ENCODE measurements at places on chromosomes 4 and X. TPM values are rescaled to one million over a fixed set of nuclear protein-coding genes. Genes with fewer than 3 reads are reported as not detected.

DNA sequence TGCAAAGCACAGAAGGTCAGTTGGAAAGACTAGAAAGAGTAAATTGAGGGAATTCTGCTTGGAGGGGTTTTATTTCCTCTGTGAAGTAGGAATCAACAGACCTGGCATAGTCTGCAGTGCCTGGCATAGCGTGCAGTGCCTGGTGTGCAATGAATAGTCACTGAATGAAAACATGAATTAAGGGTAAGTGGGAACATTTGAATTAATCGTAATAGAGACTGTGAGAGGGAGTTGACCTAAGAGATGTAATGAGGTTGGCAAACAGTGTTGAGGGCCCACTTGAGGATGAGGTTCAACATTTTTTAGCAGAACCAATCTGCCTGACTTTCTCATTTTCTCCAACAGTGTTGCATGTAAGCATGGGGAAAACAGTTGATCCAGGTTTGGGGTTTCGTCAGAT, 377.2 kb upstream of the FTHL17 start:
- no peak for DNase-seq

DNA sequence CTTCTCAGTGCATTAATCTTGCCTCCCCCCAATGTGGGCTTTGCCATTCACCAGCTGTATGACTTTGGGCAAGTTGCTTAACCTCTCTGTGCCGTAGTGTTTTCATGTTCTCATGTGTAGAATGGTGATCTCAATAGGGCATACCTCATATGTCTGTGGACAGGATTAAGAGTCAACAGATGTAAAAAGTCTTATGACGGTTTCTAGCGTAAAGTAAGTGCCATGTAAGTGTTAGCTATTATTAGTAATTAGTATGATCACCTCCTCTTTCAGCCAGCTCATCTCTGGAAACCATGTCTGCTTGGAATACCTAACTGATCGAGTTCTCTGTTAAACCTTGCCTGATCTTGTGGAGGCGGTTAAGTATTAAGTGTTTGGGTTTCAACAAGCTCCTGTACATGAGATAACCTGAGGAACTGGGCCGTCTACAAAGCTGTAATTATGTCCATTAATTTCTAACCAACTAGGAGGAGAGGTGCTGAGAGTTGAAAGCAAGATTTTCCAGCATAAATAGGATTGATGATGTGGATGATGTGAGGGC, 66.3 kb downstream of the TSC22D3 start:
- DNase-seq, result no peak

DNA sequence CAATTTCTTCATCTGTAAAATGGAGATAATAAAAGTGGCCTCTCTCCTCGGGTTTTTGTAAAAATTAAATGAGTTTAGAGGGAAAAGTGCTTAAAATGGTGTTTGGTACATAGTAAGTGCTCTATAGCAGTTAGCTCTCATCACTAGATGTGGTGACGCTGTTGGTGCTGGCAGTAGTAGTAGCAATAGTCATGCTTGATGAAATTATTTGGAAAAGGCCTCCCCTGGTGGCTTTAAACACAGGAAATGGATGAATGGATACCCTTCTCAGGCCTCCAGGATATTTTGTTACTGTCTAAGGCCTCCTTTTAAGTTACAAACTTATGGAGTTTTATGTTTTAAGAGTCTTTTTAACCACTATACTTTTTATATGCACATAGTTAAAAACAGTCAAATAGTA, 142.9 kb downstream of the CBR4 start:
- no peak for DNase-seq

DNA sequence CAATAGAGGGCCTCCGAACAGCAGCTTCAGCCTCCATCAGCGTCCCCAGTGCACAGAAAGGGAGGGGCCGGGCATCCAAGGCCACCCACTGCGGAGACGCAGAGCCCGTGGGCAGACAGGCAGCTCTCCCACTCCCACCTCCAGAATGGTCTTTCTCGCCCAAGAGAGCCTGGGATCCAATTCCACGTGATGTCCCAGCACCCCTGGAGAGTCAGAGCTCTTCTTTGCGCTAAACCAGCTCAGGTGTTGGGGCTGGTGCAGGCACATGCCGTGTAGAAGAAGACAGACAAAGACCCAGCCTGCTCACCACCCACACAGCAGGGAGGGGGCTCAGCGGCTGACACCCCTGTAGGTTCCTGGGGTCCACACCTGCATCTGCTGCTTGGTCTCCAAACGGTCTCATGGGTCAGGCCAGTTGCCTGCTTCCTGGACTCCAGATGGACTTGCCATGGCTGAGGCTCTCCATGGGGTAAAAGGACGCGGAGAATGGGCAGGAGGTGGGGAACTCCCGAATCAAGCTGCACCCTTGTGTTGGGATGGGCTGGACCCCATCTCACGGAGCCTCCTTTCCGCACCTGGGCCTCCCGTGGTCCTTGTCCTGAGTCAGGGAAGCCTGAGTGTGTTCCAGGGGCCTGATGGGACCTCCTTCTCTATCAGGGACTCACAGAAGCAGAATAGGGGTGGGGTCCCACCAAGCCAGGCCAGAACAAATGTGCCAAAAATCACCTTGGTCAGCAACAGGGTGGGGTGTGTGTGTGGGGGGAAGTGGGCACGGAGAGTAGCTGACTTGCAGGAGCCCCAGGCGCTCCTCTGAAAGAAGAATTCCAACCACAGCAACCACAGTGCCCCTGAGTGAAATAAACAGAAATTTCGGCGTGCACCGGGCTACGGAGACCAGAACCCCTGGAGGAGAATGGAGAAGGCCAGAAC, 11.6 kb upstream of the ASMTL start:
- DNase-seq, result no peak

DNA sequence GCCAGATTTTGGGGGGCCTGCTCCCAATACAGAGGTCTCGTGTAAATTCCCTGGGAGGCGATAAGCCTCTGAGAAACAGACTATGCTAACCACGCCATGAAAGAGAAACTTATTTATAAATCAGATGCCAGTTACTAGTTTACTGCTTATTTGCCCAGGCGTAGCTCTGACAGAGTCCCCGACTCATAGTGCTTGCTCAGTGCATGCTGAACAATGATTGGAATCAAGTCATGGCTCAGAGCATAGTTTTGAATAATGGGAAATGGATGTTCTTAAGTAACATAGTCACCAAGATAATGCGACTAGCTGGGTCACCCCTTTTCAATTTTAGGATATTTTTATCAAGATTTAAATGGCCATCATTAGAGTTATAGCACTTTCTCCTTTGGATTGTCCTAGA, 39.9 kb downstream of the HTT start:
- DNase-seq, result no peak

DNA sequence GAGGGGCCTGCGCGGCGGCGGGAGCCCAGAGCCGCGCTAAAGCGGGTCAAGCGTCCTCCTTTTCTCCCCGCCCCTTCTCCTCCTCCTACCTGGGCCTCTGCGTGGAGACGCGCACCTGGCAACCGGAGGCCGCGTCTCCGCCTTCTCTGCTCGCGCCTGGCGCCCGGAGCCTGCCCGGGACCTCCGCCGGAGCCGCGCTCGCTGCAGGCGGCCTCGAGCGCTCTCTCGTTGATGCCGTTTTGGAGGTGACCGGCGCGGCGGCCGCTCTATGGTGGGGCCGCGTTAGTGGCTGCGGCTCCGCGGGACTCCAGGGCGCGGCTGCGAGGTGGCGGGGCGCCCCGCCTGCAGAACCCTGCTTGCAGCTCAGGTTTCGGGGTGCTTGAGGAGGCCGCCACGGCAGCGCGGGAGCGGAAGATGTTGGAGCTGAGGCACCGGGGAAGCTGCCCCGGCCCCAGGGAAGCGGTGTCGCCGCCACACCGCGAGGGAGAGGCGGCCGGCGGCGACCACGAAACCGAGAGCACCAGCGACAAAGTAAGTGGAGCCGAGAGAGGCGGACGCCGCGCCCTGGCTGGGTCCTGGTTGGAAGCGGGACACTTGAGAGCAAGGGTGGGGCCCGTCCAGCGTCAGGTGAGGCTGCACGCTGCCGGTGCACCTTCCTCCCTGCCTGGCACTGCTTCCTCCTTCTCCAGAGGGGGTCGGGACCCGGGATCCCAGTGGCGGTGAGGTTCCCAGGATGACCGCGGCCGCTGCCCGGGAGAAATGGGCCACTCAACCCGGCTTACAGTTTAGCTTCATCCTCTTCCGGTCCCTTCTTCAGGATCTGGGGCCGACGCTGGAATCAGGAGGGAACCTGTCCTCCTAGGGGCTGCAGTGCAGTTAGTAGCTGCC, at the start of gene CDS1:
Gene CDS1 (plus strand): TSS at position 140 of the 888 bp plus-strand sequence. CDS start 275 bp downstream, at position 415.
- no peak for DNase-seq

- no peak for DNase-seq
Observed at GRCh38 chr4:69697536-69698242, 44.6 kb upstream of the UGT2A1 start.

DNA sequence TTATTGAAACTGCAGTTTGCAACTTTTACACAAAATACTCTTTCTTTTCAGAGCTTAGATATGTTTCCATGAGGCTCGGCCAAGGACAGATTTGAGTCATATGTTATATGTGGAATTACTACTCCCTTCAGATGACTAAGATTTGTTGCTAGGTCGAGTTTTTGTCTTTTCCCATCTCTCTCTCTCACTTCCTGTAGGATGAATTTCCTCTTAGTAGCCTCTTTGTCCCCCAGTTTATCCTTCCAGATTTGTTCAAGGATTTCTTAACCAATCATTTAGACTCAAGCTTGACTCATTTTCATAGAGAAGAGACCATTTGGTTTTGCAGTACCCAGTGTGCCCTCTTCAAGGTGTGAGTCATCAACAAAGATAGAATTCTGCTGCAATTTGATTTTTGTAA, 209.2 kb downstream of the GLUD2 start:
- no peak for DNase-seq

- DNase-seq, result no peak
Observed at GRCh38 chrX:56029188-56029587, 203.0 kb upstream of the KLF8 start.

GRCh38 chr4:2432991-2433530, 14.3 kb downstream of the CFAP99 start:
- no peak for DNase-seq

- no peak for DNase-seq
Observed at GRCh38 chr4:8547912-8548730, 32.1 kb upstream of the GPR78 start.

DNA sequence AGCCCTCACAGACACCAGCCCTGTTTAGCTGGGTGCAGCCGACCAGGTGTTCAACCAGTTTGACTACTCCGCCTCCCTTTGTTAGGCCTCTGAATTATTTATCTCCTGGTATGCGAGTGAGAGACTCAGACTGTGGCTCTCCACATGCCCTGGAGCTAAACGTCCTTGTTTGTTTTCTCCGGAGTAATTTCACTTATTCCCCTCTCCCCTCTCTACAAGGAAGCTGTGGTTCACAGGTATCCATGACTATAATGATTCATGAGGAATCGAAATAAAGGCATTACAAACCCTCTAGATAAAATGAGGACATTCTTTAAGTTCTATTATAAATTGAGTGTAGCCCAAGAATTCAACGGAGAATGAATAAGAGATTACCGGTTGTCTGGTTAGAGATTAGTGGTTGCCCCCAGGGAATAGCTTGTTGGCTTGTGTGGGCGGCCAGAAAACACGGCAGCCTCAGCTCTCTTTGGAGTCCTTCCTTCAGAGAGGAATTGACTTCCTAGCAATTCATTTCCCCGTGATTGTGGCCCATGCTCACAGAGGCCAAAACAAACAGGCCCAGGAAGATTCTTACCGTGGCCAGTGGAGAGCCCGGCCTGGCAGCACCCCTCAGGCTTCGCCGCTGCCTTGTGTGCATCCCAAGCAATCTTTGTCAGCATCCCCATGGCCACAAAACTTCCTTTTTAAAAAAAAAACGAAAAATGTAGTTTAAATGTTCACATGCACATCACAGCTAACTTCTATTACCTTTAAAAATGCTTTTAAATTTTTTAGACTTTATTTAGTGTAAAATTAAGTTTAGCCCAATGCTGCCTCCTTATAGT, 60.2 kb upstream of the CBR4 start:
- no peak for DNase-seq

- DNase-seq, result no peak
Observed at GRCh38 chr4:14233126-14233525, 605.6 kb upstream of the BOD1L1 start.

DNA sequence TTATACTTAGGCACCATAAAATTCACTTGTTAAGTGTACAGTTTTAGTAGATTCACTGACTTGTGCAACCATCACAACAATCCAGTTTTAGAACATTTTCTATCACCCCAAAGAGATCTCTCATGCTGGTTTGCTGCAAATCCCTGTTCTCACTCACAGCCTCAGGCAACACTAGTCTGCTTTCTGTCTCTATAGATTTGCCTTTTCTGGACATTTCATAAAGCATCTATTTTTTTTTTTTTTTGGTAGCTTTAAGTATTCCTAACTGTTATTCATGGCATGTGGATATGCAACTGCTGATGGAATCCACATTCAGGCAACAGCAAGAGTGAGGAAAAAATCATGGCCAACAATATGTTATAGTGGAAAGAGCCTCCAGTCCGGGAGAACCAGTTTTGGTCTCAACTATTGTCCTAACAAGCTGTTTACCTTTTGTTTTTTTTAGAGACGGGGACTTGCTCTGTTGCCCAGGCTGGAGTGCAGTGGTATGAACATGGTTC, 27.0 kb upstream of the TMEM150C start:
- no peak for DNase-seq

- no peak for DNase-seq
Observed at GRCh38 chr4:136319789-136320464, 1212.4 kb downstream of the PCDH18 start.

DNA sequence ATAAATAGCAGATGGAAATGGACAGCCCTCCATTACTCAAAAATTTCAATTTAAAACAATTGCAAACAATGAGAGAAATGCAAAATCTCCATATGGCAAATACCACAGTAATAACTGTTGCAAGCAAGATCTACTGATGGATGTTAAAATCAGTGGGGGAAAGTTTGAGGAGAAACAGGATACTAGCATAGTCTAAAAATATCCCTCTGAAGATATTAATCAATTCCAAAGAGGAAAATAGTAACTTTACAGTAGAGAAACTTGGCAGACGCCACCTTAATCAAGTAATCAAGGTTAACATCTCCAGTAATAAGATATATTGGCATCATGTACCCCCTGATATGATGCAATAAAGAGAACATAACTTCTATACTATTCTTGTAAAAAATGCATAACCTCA, 344.8 kb downstream of the ZNF674 start:
- DNase-seq, result no peak

DNA sequence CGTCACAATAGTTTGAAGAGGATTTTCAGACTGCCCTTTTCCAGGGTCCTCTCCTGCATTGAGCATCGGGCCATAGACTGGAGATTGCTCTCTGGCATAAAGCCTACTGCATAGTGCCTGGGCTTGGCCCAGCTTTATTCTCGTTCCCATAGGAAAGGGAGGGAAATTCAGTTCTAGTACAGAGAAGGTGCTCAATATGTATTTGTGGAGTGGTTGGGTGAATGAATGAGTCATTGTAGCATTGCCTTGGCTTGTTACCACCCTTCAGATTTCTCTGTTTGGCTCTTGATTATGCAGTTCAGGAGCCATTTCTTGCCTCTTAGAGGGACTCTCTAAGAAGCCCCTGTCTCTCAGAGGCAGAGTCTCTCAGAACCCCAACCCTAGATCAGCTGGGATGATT, 2.6 kb downstream of the TMEM35A start:
- DNase-seq, result no peak

NAA11 gene
- polyA plus RNA-seq, result not detected

NSG1 gene
- polyA plus RNA-seq, result 4.7 TPM

SLC35A2 gene
- polyA plus RNA-seq, result 36.6 TPM

ARMCX6 gene
- polyA plus RNA-seq, result 85.2 TPM

SSX4 gene
- polyA plus RNA-seq, result not detected

Measured in right renal pelvis (tissue), 4 donors.